ENCODE measurements at places on chromosomes 7 and 10.

- DNase-seq = peak; percentile 14
Measured at GRCh38 chr7:6705959-6706665, 635 bp downstream of the ZNF12 start.

DNA sequence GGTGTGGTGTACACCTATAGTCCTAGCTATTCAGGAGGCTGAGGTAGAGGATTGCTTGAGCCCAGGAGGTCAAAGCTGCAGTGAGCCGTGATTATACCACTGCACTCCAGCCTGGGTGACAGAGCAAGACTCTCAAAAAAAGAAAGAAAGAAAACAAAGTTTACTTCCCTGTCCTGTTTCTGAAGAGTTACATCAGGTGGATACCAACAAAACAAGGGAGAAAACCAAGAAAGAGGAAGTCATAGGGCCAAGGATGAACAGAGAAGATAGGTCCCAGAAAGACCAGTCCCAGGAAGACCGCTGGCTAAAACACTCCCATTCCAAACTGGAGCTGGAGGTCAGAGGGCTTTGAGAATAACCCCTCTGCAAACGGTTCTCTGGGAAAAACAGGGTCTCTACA, 13.5 kb downstream of the MACROH2A2 start:
- DNase-seq = no peak

DNA sequence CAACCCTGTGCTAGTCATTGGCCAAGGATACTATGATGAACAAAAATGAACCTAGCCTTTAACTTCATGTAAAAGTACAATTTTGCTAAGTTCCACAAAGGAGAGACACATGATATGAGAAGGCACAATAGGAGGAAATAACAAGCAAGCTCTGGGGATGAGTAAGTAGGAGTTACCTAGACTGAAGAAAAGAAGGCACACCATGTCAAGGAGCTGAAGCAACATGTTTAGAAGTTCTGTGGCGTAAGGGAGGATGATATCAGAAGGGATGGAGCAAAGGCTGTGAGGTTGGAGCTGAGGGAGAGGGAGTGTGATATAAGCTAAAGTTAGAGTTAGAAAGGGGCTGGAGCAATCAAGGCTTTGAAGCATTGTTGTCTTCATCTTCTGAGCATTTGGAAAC, 25.6 kb downstream of the KIFBP start:
- DNase-seq = no peak

- DNase-seq = no peak
Measured at GRCh38 chr10:95241533-95241932, 47.5 kb downstream of the ACSM6 start.

DNA sequence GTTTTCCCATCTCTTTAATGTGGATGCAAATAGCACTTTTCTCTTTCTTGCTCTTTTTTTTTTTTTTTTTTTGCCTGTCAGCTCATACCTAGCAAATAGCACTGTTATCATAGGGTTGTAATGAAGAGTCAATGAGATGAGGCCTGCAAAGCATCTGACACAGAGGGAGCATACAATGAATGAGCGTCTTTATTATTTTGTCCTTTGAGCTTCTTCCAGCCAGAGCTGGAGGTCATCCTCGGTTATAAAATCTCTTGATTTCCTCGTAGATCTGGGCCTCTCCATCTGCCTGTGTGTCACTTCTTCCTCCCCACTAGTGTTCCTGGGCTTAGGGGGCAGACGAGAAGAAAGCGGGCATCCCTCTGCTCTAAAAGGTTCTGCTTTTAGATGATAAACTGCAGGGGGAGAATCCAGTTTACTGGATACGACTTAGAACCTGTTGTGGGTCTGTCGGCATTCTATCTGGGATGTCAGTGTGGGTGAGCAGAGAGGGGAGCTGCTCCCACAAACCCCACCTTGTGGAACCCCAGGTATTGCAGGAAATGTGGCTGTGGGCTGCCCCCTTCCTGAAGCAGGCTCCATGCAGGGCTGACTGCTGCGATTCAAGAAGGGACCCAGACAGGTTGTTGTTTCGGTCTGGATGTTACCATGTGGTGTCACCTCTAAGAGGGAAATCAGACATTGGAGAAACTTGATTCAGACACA, 135.8 kb upstream of the GPR26 start:
- no peak for DNase-seq

DNA sequence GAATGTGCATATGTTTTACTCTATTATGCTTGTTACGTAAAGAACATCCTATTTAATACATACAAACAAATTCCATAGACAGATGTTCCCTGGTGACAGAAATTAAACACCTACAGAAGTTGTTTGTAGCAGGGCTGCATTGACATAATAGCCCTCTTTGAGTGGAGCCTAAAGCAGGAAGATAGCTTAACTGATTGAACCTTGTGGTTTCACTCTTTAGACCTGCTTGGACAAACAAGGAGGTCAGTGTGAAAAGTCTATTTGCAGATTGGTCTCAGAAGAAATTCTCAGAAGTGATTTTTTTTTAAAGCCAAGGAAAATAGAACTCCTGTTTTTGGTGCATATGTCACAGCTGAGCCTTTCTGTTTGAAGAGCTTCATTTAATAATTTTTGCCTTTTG, 121.3 kb downstream of the PPP1R9A start:
- no peak for DNase-seq

DNA sequence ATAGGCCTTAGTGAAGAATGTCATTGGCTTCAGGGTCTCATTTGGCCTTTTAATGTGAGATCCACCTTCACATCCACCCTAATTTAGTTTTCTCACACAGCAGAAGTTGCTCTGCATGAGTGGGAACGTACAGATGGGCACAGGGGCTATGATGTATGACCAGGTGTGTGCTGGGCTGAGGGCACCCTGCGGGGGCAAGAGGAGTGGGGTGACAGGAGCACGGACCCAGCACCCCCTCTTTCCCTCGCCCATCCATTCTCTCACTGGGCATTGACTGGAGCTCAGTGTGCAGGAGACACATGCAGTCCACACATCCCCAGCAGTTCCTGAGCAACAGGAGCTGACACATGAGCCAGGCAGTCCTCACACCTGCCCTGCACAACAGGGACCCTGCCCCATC, 95.1 kb upstream of the PPP2R2D start:
- no peak for DNase-seq

DNA sequence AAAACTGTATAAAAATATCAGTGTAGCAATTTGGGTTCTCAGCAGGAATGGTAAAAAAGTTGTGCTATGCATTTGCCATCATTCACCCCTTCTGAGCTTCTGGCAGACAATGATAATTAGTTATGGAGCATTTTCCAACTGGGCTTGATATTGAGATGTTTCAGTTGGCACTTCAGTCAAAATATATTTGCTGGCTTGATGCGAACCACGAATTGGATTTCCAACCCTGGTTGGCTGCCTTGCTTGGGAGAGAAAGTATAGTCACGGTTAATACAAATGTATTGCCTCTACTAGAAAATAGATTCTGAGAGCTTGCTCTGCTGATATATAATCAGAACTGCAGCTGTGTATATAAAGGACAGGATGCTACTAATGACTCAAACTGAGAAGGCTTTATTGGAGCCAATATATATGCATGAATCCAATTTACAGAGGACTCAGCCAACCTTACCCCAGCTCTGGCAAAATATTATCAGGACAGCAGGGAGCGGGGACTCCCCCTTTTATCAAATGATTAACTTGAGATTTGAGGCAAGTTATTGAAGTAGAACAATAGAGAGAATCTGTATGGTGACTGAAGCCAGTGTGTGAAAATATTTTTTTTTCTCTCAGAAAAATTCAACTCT, 219.8 kb upstream of the SMIM30 start:
- DNase-seq = no peak

DNA sequence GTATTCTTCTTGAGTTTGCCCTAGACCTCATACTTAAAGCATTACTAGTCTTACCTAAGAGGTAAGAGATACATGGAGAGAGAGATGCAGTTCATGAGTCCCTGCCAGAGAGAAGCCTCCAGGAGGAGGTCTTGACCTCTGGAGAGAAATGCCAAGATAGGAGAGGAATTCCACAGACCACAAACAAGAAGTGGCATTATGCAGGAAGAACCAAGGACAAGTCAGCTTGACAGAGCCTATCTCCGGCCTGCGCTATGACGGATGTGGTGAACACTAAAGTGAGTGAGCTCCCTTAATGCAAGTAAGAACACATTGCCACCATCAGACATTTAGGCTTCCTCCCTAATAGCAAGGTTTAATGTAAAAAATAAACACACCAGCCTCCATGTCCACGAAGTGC, 27.9 kb upstream of the COL1A2 start:
- no peak for DNase-seq

DNA sequence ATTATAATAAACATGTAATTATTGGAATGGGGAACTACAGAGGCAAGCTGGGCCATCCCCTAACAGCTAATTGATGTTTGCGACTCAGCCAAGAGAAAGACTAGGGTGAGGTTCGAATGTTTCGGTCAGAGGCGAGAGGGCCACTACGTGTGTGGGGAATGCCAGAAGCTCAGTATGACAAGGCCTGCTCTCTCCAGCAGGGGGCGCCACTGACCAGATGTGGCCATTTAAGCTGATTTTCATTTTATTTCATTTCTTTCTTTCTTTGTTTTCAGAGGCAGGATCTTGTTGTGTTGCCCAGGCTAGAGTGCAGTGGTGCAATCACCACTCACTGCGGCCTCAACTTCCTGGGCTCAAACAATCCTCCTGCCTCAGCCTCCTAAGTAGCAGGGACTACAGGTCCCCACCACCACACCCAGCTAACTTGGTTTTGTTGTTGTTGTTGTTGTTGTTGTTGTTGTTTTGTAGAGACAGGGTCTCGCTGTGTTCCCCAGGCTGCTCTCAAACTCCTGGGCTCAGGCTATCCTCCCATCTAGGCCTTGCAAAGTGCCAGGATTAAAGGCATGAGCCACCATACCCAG, 38.1 kb downstream of the TMEM130 start:
- peak; percentile 21 for DNase-seq

GRCh38 chr7:27189295-27189996, 4.4 kb upstream of the HOXA11 start:
- DNase-seq = no peak

- DNase-seq = no peak
Measured at GRCh38 chr7:15932318-15932717, 245.8 kb upstream of the MEOX2 start.

- no peak for DNase-seq
Measured at GRCh38 chr10:121772884-121773283, 154.9 kb downstream of the ATE1 start.

GRCh38 chr10:16992611-16993119, 136.9 kb downstream of the CUBN start:
- no peak for DNase-seq

- no peak for DNase-seq
Measured at GRCh38 chr10:117509573-117509972, 33.0 kb upstream of the EMX2 start.

GRCh38 chr7:16587790-16588189, 57.8 kb downstream of the ANKMY2 start:
- DNase-seq = peak; percentile 72

DNA sequence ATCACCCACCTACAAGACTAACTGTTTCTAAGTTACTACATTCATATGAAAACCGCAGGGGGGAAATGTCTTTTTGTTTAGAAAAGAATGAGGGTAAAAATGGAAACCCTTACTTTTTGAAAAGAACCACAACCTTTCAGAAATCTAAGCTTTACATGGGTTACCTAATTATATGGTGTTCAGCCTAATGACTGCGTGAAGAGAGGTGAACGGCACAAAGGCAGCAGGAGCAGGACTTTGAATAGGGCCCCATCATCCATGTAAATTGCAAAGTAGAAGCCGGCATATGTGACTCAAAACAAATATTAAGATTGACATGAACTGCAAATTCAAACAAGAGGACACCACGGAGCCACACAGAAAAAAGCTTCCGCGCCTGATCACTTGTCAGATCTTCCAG, 25.1 kb downstream of the NEBL start:
- no peak for DNase-seq

- DNase-seq = no peak
Measured at GRCh38 chr7:46089281-46089680, 168.2 kb upstream of the IGFBP3 start.

DNA sequence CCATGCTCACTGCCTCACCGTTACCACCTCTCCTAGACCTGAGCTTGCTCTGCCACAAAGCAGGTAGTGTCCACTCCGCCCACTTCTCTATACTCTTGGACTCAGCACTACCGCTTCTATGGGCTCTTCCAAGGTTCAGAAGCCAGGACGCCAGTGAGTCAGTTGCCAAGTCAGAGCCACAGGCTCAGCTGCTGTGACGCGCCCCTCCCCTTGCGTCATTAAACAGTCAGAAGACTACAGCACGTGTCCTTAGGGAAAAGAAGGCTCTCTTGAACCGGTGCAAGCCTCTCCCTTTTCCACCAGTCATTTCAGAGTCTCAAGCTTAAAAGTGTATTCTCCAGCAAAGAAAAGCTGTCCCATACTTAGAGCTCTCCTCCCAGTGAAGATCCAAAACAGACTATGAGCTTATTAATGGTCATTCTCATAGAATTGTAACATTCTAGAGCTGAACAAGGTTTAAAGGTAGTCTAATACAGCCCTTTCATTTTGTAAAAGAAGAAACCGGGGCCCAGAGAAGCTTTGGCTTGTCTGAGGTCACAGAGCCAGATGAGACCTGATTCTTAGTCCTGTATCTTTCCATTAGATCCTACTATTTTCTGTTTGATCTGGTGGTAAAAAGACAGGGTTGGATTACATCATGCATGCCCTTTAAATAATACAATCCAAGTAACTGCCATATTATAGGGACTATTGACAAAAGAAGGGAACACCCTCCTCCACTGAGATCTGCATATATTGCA, 40.9 kb upstream of the MET start:
- no peak for DNase-seq

DNA sequence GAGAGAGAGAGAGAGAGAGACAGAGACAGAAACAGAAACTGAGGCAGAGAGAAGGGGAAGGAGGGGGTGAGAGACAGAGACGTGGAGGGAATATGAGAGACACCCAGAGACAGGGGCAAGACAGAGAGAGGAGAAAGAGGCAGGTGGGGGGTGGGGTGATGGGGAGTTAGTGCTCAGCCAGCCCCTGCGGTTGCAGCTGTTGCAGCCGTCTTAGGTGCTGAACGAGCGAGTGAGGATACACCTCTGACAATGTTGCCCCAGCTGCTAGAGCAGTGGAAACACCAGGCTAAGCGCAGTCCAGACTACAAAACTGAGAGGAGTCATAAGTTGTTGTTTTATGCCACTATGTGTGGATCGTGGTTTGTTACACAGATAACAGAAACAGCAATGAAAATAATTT, 328.2 kb upstream of the SHH start:
- DNase-seq = no peak

- no peak for DNase-seq
Measured at GRCh38 chr10:86918022-86918471, 39.4 kb downstream of the MMRN2 start.

DNA sequence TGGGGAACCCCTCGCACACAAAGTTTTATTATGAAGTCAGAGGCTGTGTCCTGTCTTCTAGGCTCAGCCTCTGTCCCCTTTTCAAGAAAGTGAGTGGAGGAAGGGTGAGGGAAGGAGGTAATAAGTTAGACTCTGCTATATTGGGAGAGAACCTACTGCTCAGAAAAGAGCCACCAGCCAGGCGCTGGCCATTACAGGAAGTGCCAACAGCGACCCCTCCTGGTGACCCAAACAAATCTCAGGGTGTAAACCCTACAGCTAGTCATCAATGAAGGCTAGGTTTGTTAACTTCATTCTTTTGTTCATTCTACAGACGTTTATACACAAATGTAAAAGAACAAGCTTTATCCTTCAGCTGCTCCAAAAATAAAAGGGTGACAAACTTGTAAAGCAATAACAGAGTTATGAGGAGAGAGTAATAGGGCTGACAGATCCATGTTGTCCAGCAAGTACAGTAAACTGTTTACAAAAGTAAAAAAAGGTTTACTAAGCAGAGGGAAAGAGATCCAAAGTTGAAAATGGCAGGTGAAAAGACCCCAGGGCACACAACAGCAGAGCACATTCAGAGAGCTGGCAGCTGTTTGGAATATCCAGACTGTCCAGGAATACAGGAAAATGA, 82.7 kb downstream of the FAM204A start:
- DNase-seq = peak; percentile 26

GRCh38 chr7:133808493-133808866, 318.7 kb upstream of the LRGUK start:
- DNase-seq = no peak
